Germinal center (tissue), 1 donor: ENCODE measurements at places on chromosomes 4 and X.
A peak's percentile ranks its signal among the peaks of the same experiment; 100 is the strongest.

GRCh38 chr4:21733894-21734630, 214.5 kb downstream of the KCNIP4 start:
- DNase-seq, result no peak

DNA sequence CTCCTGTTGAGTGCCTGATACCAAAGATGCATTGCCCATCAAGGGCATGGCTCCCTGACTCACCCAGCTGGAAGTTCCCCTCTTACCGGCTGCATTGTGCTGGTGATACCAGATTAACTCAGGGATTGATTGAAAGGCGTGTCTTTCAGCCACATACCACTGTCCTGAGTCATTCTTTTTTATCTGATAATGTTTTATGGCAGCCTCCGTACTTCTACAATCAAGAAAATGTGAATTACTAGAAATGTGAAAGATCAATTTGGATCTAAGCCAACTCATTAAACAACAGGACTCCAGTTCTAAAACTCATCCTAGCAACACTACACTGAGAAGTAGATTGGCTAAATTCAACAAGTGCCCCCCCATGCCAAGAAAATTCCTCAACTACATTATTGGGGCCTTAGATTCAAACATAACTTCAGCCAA, 40.0 kb downstream of the TXK start:
- no peak for DNase-seq

DNA sequence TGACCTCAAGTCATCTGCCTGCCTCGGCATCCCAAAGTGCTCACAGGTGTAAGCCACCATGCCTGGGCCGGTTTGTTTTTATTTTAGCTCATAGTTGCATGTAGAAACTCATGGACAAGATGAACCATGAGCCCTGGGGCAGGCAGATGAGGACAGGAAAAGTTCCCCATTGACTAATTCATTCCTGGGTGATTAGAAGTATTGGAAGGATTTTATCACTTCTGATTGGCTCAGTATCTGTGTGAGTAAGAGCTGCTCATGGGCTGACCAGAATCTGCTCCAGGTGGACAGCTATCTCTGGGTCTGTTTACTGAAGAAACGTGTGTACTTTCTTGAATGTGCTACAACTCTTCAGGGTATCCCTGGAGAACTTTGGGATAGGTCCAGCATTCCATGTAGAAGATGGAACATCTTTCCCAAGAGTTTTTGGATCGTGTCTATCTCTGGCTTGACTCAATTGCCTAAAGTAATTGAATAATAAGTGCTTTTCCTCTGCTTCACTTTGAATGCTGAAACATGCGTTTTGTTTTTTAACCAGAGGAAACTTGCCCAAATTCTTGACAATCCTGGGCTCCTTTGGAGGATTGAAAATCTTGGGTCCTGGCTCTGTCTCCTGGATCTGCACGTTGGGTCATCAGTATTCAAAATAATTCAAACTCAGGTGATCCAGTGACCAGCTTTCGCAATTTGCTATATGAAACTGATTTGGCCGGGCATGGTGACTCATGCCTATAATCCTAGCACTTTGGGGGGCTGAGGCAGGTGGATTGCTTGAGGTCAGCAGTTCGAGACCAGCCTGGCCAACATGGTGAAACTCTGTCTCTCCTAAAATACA, 88.6 kb upstream of the DHRSX start:
- DNase-seq, result no peak

- DNase-seq, result peak; percentile 67
Observed at GRCh38 chr4:6917461-6918271, 8.0 kb downstream of the TBC1D14 start.

- DNase-seq, result no peak
Observed at GRCh38 chr4:73816814-73817213, 19.7 kb upstream of the CXCL6 start.

- no peak for DNase-seq
Observed at GRCh38 chr4:105558277-105558676, 5.9 kb downstream of the ARHGEF38 start.

DNA sequence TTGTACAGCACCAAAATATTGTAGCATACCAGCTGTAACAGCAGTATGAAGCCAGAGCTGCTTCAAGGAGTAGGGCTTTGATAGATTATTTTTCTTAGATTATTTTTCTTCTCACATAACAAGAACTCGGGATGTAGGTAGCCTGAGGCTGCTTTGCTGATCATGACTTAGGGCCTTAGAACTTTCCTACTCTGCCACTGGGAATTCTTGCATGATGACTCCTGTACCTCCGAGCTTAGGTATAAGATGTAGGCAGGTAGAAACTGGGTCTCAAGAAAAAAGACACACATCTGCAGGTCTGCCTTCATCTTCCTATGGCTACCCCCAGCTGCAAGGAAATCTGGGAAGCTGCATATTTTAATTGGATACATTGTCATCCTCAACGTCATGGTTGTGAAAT, 115.9 kb upstream of the PNPLA4 start:
- DNase-seq, result no peak

- no peak for DNase-seq
Observed at GRCh38 chr4:109313168-109314133, 11.0 kb upstream of the COL25A1 start.

DNA sequence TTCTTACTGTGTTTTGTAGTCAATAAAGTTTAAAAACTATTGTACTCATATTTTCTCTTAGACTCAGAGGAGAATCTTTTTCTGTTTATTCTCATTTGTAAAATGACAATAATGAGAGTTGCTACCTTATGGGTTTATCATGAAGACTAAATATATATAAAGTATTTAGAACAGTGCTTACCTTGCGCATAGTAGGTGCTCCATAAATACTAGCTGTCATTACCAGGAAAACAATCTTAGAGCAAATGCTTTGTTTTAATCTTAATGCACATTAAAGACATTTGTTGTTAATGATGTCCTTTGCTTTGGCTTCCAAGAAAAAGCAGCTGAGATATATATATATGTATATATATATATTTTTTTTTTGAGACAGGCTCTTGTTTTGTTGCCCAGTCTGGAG, 44.9 kb downstream of the FIP1L1 start:
- DNase-seq, result no peak

DNA sequence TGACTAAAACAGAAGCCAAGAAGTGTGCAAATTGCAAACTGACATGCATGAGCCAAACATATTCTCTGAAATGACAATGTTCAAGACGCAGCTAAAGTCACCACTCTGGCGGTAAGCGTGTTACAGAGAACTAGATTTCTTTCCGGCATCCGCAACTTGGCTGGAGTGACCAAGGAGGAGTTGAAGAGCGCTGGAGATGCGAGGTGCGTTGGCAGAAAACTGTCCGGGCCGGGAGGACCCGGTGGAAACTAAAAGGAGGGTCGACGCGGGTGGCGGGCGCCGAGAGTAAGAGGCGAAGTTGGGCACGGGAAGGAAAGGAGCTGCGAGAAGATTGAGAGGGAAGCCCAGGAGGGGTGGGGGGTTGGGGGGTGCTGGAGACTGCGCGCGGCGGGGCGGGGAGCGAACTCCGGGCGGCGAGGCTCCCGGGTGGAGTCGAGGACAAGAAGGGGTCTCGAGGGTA, 807 bp downstream of the SEL1L3 start:
- no peak for DNase-seq

- no peak for DNase-seq
Observed at GRCh38 chr4:125303058-125303457, 11.7 kb upstream of the FAT4 start.

DNA sequence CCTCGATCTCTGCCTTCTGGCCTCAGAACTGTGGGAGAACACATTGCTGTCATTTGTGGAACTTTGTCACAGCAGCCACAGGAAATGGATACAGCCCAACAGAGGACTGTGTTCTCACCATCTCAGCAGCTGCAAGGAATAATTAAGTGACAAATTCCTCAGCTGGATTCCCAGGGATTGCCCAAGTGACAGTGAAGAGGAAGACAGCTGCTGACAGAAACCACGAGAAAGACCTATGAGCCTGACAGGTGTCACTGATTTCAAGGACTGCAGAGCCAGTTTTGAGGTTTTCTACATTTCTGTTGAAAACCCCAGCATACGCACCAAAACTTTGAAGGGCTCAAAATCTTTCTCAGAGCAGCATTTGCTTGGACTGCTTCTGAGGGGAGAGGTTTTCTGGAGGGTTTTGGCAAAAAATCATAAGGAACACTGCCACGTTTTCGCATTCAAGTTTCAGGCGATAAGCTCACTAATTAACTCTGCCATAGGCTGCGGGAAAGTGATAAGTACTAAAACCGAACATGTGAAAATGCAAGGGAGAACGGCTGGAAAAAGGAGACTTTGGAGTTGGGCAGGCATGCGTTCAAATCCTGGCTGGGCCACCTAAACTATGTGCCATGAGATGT, 88.8 kb downstream of the DRD5 start:
- no peak for DNase-seq

GRCh38 chr4:126697748-126698147, 935.0 kb upstream of the INTU start:
- no peak for DNase-seq

GRCh38 chr4:78056265-78057129, 626 bp upstream of the FRAS1 start:
- DNase-seq, result peak; percentile 67

- DNase-seq, result no peak
Observed at GRCh38 chrX:37781081-37781480, 1.2 kb downstream of the CYBB start.

- DNase-seq, result no peak
Observed at GRCh38 chrX:79400623-79401022, 33.5 kb upstream of the ITM2A start.

GRCh38 chr4:27000820-27001219, 140.2 kb downstream of the STIM2 start:
- DNase-seq, result peak; percentile 24

DNA sequence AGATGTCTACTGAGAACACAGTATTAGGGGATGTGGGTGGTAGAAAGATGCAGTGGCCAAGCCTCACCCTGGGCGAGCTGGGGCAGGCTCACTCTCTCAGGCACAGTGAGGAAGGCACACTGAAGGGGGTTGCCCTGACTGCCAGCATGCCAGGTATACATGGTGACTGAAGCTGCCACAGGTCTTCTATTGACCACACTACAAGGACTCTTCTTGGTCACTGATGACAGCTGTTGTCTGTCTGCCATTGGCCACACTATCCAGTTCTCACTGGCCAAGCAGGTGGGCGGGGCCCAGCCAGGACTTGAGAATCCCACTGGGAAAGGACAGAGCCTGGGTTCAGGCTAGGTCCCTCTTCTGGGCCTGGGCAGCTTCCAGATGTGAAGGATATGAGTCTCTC, 39.7 kb upstream of the TBC1D14 start:
- DNase-seq, result no peak

DNA sequence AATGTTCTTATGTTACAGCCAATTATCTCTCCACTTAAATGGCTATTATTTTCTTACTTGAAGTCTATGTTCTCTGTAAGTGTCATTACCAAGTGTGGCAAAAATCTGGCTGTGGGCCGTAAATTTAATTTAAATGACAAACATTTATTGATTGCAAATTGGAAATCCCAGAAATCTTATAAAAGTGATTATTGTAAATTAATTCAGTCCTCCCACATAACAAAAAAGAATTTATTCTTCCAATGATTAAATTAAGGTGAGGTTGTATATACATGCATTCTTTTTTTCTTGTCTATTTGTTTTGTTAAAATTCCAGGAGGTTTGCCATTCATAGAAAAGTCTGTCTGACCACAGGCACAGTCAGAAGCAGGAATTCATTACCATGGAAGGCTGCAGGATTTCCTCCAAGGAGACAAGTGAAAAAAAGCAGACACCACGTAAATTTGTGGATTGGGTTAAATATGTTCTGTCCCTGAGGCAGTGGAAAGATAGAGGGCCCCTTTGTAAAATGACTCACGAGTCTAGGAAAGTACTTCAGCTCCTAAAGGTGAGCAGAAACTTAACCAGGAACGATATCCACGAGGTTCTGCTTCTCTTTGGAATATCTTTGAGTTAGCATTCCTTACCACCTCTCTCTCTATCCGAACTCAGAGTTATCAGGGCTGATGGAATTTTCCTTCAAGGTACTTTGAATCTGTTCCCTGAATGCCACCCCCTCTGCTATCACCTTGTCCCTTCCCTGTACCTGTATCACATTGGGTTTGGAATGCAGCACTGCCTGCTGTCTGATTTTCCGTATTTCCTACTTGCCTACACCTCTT, 10.7 kb downstream of the PPARGC1A start:
- no peak for DNase-seq

DNA sequence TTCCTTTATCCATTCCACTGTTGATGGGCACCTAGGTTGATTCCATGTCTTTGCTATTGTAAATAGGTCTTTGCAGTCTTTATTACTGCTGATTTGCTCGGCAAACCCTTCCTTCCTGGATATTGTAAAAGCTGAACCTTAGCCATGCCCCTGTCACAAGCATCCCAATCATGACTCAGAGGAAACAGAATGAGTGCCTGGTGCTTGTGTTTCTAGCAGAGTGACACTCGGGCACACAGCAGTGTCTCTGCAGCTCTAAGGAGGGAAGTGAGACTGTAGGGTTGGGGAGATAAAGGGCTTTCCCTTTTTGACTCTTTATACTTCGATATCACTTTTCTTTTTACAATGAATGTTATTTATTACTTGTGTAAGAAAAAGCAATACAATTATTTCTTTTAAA, 83.3 kb downstream of the AKAP4 start:
- no peak for DNase-seq

- no peak for DNase-seq
Observed at GRCh38 chr4:133720001-133720400, 481.6 kb downstream of the PABPC4L start.

- DNase-seq, result no peak
Observed at GRCh38 chrX:51665981-51666380, 16.6 kb downstream of the CENPVL2 start.

GRCh38 chrX:127457161-127457560, 595.0 kb downstream of the ACTRT1 start:
- no peak for DNase-seq

- DNase-seq, result no peak
Observed at GRCh38 chr4:71304289-71304850, 34.5 kb upstream of the SLC4A4 start.

GRCh38 chrX:118325453-118325852, 20.5 kb upstream of the WDR44 start:
- no peak for DNase-seq

DNA sequence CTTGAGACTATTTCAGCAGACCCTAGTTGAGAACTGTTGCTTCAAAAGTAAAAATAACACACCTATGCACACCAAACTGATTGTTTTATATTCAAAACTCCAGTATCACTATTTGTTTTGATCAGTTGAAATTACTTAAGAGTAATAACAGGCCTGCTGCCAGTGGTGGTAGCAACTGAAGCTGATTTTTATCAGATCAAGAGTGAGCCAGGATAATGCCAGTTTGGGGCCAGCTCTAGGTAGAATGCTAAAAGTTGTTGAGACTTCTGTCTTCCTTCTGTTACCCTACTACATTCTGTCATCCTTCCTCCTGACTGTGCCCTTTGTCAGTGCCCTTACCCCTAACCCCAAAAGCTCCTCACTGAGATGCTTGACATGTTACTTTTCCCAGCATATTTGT, 228.7 kb upstream of the SPRY1 start:
- no peak for DNase-seq

GRCh38 chr4:6884341-6884870, 25.2 kb upstream of the TBC1D14 start:
- no peak for DNase-seq
